ENCODE measurements at places on chromosomes 1 and 21. TPM values are rescaled to one million over a fixed set of nuclear protein-coding genes. Genes with fewer than 3 reads are reported as not detected.

Gene DNALI1
- total RNA-seq, result 2.7 TPM

Gene S100A7
- not detected for total RNA-seq

Gene TRPM2
- total RNA-seq, result under 0.01 TPM

Gene TAL1
- not detected for total RNA-seq

Gene CELA2A
- not detected for total RNA-seq

Gene BEST4
- total RNA-seq, result 0.11 TPM

Gene NUAK2
- 2.2 TPM for total RNA-seq

Gene CD1E
- not detected for total RNA-seq

Gene PTGER3
- total RNA-seq, result 3.0 TPM

Gene CTSK
- total RNA-seq, result 199 TPM

Gene KCNC4
- 10.9 TPM for total RNA-seq

Gene PIGR
- not detected for total RNA-seq

Gene ARHGEF10L
- total RNA-seq, result 20.8 TPM

Gene MYOG
- not detected for total RNA-seq

Gene MROH9
- total RNA-seq, result under 0.01 TPM

Gene FCMR
- 0.37 TPM for total RNA-seq

Gene ESRRG
- 0.12 TPM for total RNA-seq

Gene PLA2G2A
- not detected for total RNA-seq

Gene EPHA10
- total RNA-seq, result not detected

Gene PAQR7
- 8.0 TPM for total RNA-seq

Gene KAZN
- 3.6 TPM for total RNA-seq

Gene NBPF6
- total RNA-seq, result not detected

Gene GNAT2
- total RNA-seq, result 0.33 TPM

Gene TRAF3IP3
- total RNA-seq, result not detected

Gene CR1
- not detected for total RNA-seq

Gene WNT2B
- 1.2 TPM for total RNA-seq

Gene VWA5B1
- total RNA-seq, result not detected

Gene OR6K3
- total RNA-seq, result not detected

Gene EFNA3
- 0.50 TPM for total RNA-seq

Gene DAB1
- total RNA-seq, result 0.12 TPM

Gene LAX1
- total RNA-seq, result under 0.01 TPM

Gene CFAP298
- total RNA-seq, result 29.5 TPM

Gene AMIGO1
- total RNA-seq, result 2.5 TPM

Gene DTL
- 6.9 TPM for total RNA-seq

Gene TBX15
- not detected for total RNA-seq

Gene PAPPA2
- 9.4 TPM for total RNA-seq

Gene PM20D1
- total RNA-seq, result not detected

Gene CAMTA1
- 60.2 TPM for total RNA-seq

Gene SPRR2E
- total RNA-seq, result not detected

Gene SERPINC1
- 0.12 TPM for total RNA-seq

Gene ARID4B
- 34.5 TPM for total RNA-seq

Gene MYCL
- 0.37 TPM for total RNA-seq

Data from uterine smooth muscle cell (primary cell).